ENCODE measurements at places on chromosomes 1 and 21. TPM values are rescaled to one million over a fixed set of nuclear protein-coding genes. Genes with fewer than 3 reads are reported as not detected.

GRCh38 chr1:107058245-107059032, 2.0 kb downstream of the PRMT6 start:
- no peak for DNase-seq

DNA sequence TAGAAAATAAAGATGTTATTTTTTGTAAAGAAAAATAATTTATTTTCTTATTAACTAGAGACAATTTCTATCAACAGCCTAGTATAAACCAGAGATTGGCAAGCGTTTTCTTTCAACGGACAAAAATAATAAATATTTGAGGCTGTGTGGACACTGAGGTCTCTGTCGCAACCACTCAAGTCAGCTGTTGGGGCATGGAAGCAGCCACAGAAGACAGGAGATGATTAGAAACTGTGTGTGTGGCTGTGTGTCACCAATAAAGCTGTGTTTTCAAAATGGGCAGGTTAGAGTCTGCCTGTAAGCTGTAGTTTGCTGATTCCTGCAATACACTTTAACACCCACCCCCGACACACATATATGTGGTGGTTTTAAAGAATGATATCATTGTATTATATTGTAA, 200.6 kb upstream of the HMCN1 start:
- DNase-seq, result no peak

Gene RIIAD1
- polyA plus RNA-seq, result 2.0 TPM

DNA sequence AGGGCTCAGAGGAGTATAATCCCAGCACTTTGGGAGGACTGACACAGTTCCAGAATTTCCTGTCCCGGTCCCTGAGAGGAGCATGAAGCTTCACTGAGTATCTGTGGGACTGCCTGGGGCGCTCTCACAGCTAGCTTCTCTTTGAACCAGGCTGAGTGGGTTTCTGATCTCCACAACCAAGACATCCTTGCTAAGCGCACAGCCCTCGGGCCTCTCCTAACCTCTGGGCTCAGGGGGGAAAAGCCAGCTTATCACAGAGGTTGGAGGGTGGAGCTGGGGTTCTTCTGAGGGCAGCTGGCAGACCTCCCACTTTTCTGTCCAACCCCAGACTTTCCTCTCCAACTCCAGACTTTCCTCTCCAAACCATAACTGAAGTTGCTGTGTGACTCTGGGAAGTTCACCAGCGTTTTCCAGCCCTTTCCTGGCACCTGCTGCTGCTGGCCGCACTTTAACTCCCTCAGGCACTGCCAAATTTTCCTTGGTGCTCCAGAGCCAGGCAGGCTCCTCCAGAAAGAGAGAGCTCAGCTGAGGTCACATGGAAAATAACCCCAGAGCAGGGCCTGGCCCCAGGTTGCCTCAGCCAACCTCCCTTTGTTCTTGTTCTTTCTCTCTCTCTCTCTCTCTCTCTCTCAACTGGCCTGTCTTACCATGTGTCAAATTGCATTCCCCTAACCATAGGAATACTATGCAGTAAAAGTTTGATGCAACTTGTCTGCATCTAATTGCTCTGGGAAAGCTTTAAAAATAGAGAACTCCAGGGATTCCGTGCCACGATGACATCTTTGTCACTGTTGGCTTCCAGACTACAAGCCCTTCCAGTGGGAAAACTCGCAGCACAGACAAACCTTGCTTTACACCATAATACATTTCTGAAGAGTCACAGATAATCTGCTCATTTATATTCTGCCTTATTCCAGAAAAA, 49.5 kb downstream of the OLFML2B start:
- DNase-seq, result peak; percentile 62

Gene SEC16B
- polyA plus RNA-seq, result 11.4 TPM

DNA sequence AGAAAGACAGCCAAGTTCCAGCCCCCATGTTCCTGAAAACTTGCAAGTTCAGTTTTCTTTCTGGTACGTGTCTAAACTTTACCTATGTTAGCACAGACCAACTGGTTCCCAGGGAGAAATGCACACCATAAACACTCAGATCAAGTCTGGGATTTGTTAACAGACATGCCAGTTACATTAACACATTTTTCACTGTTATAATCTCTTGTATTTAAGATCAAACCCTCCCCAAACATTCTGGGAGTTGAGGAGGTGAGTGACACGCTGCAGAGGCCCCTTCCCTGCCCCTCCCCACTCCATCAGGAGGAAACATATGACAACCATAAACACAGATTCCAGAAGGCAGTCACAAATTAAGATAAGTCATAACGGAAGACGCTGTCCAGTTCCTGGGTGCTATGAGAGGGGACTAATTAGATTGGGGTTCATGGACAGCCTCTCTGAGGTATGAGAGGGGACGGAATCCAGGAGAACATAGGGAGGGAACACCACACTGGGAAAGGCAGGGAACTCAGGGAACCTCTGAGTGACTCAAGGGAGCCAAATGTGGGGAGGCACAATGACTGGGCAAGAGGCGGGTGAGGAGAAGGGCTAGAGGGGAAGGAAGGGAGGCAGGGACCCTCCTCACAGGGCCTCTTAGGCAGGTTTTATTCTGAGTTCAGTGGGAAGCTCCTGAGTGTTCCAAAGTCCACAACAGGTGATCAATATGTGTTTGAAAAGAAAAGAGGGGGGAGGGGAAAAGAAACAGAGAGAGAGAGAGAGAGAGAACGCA, 25.0 kb downstream of the DUSP10 start:
- no peak for DNase-seq
